Activated effector memory CD4-positive, alpha-beta T cell treated with Interleukin-2 at 50 U/mL for 16 hours (primary cell): ENCODE measurements at places on chromosomes 2 and 18.
A peak's percentile ranks its signal among the peaks of the same experiment; 100 is the strongest.

DNA sequence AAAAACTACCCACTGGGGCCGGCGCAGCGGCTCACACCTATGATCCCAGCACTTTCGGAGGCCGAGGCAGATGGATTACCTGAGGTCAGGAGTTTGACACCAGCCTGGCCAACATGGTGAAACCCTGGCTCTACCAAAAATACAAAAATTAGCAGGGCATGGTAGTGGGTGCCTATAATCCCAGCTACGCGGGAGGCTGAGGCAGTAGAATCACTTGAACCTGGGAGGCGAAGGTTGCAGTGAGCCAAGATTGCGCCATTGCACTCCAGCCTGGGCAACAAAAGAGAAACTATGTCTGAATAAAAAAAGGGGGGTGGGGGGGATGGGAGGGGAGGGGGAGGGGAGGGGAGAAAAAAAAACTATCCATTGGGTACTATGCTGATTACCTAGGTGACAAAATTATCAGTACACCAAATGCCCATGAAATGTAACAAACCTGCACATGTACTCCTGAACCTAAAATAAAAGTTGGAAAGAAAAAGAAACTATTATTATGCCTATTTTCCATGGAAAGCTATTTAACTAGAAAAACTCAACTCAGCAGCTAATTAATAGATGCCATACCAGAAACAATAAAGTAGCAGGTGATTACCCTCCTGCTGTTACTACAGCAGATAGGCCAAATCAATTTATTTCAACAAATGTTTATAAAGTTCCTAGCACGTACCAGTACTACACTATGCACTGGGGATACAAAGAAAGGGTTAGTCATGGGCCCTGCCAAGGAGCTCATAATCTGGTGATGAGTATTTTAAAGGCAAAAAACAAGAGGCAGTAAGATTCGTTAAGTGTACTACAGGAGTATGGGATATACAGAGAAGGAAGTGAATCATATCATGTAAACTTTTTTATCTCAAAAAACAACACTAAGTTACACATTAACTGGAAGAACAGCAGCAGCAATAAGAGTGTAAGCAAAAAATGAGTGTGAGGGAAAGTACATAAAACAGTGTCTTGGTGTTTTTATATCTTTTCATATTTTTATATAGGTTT is 112.8 kb upstream of the SLC39A10 start:
- DNase-seq = no peak

DNA sequence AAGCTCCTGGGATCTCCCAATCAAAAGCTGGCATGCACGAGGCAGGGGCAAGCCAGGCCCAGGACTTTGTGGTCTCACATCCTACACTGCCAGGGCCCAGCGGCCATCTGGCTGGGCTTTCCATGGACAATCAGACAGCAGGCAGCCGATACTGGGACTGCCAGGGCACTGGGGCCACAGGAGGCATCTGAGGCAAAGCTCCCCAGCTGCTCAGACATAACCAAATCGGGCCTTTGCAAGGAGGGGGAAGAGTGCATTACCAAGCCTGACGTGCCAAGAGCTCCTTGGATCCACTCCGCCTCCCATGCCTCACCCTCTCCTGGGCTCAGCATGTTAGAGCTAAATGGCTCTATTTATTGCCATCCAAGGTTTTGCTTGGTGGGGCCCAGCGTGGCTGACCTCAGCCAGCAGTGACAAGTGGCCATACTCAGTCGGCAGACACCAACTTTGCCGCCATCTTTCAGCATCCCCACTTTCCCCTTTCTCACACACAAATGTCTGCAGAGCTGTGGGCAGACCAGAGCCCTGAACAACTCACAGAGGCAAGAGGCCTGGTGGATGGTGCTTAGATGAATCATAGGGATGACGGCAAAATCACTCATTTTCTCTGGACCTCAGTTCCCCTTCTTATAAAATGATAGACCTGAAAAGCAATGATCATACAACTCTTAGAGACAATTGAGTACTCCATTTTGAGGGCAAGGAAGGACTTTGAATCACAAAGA is 200.8 kb downstream of the TTC32 start:
- DNase-seq = no peak

DNA sequence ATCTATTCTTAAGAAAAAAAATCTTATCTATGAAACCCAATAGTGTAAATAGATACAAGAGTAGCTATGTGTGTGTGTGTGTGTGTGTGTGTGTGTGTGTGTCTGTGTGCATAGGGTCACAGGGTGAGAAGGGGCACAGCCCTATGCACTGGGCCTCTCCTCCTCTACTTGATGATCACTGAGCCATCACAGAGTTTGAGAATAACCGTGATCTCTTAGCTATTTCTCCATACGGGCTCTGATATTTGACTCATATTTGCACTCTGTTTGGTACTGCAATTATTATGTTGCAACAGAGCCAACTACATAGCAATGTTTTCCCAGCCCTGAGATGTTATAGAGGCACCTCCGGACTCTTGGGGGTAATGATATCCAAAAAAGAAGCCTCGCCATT is 28.8 kb upstream of the SLC40A1 start:
- no peak for DNase-seq

GRCh38 chr2:69190743-69191404 is 177.9 kb downstream of the ANTXR1 start:
- DNase-seq = no peak

DNA sequence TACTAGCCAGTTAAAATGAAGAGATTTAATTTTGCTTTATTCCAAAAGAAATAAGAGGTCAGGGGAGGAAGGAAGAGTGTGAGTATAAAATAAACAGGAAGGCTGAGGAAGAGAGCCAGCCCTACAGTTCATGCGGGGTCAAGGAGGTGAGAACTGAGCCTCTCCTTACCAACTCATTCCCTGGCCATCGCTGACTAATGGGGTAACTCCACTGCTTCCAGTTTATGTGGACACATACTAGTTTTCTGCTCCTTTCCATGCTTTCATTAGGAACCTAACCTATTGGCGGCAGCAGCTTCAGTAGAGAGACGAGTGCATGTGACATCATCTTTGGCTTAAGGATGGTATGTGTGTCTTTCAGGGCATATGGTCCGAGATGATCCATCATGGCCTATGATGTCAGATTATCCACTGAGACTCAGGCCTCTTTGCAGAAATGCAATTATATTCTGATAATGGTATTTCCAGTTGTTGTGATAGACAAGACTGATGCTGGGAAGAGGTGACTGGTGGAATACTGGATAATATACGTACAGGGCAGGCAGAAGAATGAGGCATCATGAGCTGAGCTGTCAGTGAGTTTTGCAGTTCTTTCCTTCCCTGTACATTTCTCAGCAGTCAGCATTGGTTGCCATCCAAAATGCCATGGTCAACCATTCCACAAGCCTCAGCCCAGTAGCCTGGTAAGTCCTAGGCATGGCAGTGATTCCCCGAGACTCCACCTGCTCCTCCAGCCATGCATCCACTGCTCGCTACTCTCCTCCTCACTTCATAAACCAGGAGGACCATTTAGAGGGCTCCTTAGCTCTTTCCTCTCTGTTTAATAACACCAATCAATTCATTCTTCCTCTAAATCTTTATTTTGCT is 184.6 kb upstream of the OSR1 start:
- DNase-seq = no peak

- no peak for DNase-seq
These were observed 34.5 kb downstream of the CMPK2 start for GRCh38 chr2:6831229-6831628.

GRCh38 chr18:2880473-2880872 is 33.7 kb downstream of the EMILIN2 start:
- no peak for DNase-seq

DNA sequence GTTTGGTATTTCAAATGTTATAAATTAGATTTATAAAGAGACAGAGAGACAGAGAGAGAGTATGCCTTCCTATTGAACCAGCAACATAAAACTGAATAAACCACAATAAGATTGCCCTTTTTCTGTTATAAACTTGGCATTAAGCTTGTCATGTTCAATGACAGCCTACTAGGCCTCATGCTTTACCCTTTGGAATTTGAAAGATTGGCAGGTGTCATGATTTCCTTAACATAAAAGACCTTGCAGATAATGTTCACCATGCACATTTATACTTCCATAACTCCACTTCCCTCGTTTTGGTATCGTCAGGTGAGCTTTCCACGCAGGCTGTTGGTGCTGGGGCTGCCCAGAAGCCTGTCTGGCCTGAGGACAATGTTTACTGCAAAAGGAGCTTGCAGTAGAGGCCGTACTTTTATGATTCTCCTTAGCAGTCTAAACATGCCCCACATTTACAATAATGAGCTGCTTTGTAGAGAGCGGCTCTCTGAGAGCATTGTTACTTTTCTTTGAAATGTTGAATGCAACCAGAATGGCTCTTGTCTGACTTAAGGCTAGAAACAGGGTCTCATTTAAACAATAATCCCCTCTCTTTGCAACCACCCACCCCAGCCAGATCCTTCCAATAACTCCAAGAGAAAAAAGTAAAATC is 379.1 kb upstream of the ATP5MC3 start:
- DNase-seq = no peak

DNA sequence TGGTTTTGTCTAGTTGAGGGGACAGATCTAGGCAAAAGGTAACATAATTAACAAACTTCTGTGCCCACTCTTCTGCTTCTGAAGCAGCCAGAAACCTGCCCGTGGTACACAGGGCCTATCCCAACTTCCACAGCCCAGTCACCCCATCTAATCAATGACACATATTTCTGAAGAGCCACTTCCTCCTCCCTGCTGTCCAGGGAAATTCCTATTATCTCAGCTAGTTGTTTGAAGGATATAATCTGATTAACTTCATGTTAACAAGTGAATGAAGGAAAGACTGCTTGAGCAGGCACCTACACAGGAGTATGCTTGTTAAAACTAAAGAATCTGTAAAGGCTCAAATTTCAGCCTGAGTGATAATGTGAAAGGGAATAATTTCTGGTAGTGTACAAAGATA is 61.4 kb downstream of the CCDC148 start:
- no peak for DNase-seq

DNA sequence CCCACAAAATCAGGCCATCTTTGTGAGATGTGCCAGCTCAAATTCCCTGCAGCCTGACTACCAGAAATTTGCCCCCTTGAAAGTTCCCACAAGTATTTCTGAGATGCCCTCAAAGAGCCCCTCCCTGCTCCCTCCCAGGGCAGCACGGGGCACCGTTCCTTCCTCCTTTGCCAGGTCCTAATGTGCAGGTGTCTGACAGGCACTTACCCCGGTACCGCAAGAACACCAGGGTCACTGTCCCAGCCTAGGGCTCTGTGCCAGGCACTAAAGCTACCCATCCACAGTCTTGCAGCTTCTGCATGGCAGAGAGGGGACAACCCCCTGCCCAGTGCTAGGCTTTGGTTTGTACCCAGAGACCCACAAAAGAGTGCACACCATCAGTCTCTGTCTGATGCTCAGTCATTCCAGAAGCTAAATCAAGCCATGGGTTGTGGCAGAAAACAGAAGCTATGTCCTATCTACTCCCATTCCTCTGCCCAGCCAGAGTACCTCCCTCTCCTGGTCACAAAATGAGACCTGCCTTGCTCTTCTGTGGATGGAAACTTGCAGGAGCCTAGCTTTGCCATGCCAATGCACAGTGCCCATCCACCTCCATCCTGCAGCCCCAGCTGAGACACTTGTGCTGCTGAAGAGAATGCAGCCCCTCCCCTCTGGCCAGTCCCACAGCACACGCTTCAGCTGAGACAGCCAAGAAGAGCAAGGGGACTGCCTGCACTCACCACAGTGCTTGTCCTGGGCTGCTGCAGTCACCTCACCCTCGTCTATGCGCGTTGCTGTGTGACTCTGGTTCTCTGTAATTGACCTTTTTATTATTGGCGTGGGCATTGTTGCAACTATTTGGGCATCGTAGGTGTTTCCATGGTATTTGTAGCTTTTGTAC is 48.7 kb downstream of the INPP5D start:
- DNase-seq = no peak

- no peak for DNase-seq
These were observed 50.5 kb upstream of the FHOD3 start for GRCh38 chr18:36247036-36247435.

DNA sequence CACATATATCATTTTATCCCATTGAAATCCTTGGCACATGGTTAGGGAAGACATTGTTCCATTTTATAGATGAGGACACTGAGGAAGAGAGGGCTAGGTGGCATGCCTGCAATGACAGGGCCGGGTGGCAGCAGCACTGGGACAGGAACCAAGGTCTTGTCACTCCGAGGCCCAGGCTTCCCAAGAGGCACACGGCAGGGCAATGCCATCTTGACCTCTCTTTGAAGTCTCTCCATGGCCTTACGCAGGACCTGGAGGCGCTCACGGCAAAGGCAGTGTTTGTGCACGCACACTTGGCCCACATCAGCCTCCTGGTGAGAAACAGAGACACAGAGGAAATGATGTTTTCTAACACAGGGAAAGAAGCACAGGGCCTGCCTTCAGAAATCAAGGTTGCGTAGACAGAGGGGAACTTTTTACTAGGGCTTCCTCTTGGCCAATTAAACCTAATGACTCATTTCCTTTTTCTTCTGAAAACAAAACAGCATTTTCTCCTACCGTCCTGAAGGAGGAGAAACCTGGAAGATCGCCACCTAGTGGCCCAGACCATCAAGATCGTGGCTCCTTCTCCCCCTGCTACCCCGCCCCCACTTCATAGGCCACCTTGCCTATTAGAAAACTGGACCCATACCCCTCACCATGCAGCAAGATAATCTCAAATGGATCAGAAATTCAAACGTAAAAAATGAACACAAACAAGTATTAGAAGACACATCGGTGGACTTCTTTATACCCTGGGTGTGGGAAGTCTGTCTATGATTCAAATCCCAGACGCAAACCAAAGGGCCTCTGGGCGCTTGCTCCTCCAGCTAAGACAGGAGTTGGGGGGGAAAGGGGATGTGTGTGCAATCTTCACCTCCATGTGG is 74.6 kb upstream of the SP3 start:
- peak; percentile 68 for DNase-seq

DNA sequence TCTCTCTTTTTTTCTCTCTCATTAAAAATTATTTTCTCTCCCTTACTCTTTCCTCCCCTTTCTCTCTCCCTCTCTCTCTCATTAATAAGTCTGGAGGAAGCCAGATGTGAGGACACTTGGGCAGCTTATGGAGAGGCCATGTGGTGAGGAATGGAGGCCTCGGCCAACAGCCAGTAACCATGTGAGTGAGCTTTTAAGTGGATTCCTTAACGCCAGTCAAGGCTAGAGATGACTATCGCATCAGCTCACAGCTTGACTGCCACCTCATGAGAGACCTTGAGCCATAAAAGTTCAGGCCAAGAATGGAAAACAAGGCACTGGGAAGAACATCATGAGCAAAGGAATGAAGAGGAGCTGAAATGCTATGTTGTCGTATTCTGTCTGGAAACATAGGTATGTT is 39.1 kb downstream of the ETAA1 start:
- no peak for DNase-seq

DNA sequence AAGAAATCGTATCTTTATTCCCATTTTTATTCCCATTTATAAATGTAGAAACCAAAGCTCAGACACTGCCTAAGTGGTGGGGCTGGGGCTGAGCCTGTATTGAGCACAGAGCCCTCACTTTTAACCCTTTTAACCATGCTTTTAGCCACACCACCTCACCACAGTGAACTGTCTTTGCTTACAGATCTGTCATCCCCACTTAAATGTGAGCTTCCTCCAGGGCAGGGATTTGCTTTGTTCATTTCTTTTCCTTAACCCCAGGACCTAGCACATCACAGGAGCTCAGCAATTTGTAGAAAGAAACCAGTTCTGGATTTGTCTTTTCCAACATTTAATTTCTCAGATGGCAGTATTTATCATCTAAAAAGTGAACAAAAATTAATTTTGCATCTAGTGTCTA is 2.2 kb downstream of the BOD1L2 start:
- no peak for DNase-seq
